CD14-positive monocyte (primary cell): ENCODE measurements at places on chromosomes 2 and 18.

GRCh38 chr2:199757233-199757870, 93.6 kb downstream of the FTCDNL1 start:
- no peak for DNase-seq

GRCh38 chr2:155913356-155913755, 419.2 kb downstream of the NR4A2 start:
- DNase-seq, result no peak

DNA sequence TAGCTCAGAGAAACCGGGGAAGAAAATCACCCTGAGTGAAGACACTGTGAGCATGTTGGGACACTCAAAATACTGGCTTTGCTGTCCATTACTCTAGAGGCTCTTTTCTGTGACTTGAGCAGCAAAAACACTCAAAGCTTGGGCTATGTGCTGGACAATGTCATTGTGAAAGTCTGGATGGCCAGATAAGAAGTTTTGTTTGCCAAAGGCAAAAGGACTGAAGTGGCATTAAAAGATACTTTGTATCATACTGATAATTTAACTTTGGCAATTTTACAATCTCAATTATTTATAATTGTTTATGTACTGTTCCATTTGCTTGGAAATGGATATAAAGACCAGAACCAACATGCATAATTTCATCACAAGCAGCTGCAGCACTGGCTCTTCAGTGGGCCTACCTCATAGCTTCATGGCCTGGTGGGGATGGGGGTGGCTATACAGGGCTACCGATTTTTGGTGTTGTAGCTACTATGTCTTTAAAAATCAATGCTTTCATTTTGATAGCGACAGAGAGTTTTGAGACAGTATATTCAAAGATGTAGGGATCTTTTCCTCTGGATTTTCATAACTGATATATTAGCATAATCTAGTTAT, 51.1 kb downstream of the RBKS start:
- no peak for DNase-seq

- no peak for DNase-seq
These were observed 1429.1 kb downstream of the LRP1B start for GRCh38 chr2:140701726-140702125.

GRCh38 chr18:13940326-13940725, 25.0 kb upstream of the MC2R start:
- DNase-seq, result no peak

- DNase-seq, result no peak
These were observed 586 bp downstream of the STK16 start for GRCh38 chr2:219245899-219246230.

DNA sequence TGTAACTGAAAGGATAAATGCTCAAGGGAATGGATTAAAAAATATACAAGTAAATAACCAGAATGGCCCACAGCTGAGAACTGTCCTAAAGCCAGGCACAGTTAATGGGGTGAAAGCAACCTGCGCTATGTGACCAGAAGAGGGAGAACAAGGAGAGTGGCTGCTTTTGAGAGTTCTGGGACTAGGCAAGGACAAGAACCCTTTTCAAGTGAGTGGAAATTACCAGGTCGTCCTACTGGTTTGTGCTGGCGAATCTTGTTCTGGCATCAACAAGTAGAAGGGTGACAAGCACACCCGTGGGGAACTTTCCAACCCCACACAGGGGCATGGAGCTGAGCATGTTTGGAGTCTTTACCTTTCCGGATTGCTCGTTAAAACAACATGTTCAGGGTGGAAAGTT, 82.8 kb downstream of the TMEM17 start:
- no peak for DNase-seq

- peak; percentile 69 for DNase-seq
These were observed 7.1 kb downstream of the CKAP2L start for GRCh38 chr2:112757265-112757664.

DNA sequence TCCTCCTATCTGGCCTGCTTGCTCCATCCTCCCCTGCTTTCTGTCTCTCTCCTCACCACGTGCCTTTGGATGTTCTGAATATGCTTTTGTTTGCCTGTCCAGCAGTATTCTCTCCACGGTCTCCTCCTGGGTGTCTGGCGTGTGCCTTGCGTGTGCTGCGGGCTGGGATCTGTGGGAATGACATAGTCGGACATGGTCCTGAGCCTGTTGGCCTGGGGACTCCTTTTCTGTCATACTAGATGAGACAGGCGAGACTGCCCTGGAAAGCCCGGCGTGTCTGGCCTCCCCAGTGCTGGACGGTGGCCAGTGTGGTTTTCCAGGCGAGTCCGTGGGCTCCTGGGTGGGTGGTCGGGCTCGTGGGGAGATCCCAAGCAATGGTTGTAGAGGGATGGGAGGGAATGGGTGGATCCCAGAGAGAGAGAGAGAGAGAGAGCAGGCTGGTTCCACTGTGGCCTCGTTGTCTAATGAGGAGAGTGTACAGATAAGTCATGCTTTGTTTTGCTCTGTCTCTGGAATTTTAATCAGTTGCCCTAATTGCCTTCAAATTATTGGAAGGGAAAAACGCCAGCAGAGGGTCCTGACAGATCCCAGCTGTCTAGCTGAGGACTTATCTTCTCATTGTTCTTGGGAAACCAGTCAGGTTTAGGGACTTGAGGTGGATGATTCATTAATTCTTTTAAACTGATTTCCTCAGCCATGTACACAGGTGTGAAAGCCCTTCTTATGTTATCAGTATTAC, 58.3 kb downstream of the HPCAL1 start:
- no peak for DNase-seq

DNA sequence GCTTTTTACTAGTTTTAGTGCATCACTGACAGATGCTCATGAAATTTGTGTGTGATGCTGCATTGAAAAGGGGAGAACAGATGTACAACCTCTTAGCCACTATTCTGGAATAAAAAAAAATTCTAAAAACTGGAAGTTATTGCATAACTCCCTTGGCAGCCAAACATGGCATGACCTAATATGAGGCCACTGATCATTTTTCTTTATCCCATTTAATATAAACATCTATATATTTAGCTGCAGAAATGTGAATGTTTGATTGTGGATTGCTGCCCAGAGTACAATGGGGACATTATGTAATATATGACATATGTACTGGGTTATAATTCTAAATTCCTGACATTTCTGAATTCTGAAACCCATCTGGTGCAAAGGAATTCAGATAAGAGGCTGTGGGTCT, 86.5 kb downstream of the CDCA7 start:
- no peak for DNase-seq

DNA sequence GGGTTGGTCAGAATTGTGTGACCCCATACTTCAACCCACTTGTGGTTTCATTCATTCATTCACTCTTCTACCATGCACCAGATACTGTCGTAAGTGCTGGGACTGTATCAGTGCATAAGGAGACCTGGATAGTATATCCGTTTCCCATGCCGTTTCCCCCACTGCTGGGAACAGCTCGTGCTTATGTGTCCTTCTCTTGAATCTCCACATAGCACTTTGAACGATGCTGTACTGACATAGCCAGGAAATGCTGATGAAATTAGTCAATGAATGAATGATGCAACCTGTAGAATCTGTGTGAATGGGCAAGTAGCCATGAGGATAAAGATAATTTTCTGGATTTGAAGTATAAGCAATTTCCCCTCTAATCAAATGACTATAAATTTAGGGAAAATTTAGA, 276.1 kb downstream of the BCL2 start:
- no peak for DNase-seq

DNA sequence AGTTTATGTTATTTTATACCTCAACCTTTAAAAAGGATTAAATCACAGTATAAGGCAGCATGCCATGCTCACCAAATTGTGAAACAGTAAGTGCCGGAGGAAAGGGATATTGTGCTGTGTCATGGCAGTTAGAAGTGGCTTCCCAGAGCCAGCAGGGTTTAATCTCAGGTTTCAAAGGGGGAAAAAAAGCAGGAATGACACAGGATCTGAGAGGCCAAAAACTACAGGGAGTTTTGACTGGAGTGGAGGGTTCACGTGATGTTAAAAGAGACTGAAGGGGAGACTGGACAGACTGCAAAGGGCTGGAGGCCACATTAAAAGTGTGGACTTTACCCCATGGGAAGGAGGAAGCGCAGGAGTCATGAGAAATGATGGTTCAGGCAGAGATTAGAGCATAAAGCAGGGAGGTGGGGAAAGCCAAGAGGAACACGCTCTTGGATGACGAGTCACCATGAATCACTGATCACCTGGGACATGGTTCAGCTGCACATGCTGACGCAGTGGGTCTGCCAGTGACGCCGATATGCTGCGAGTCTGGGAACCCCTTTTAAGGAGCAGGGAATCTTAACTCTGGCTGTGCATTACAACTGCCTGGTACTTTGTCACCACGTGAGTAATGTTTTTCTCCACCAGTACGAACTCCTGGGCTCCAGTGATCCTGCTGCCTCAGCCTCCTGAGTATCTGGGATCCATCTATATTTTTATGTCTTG, 6.1 kb downstream of the CHMP1B start:
- peak; percentile 98 for DNase-seq
